ENCODE measurements at places on chromosomes 16 and 17. TPM values are rescaled to one million over a fixed set of nuclear protein-coding genes. Genes with fewer than 3 reads are reported as not detected.

The LHX1 gene
- 3.2 TPM for total RNA-seq

The C16orf95 gene
- 3.8 TPM for total RNA-seq

The OR1A1 gene
- not detected for total RNA-seq

The CDH11 gene
- total RNA-seq: 0.83 TPM

The GPR139 gene
- total RNA-seq: not detected

The ZFP3 gene
- 0.89 TPM for total RNA-seq
